ENCODE measurements at places on chromosomes 16 and 17. TPM values are rescaled to one million over a fixed set of nuclear protein-coding genes. Genes with fewer than 3 reads are reported as not detected.

Gene SPG7
- total RNA-seq = 333 TPM

Gene C17orf100
- total RNA-seq = not detected

- DNase-seq = no peak
- no peaks in the 10 kb centered on the region for H3K36me3 ChIP-seq
- no peak overlapping the region for H3K27ac ChIP-seq
- H3K4me3 ChIP-seq = no peak overlapping the region
- H3K27me3 ChIP-seq = no peaks in the 10 kb centered on the region
- no peaks in the 10 kb centered on the region for H3K4me1 ChIP-seq
These were observed 10.3 kb downstream of the ZFPM1 start for GRCh38 chr16:88463411-88463810.

DNA sequence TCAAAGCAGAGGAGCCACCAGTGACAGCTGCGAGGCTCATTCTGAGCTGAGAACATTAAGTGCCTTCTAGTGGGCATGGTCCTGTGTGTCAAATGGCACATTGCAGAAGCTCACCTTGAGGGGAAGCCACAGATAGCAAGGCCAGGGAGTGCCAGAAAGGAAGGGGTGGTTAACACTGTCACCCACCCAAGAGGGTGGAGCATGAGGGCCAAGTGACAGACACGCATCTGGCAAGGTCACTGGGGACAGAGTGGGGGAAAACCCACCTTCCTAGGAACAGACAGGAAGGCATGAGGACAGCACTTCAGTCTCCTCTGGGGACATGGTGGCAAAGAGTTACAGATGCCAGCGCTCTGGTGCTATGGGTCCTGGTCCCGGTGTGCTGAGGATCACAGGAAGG is 22.1 kb downstream of the NUBP1 start:
- H3K4me3 ChIP-seq = no peak overlapping the region
- H3K27ac ChIP-seq = no peak overlapping the region
- H3K4me1 ChIP-seq = no peaks in the 10 kb centered on the region
- H3K36me3 ChIP-seq = peaks cover 37% of the 10 kb centered on the region
- no peak for DNase-seq

DNA sequence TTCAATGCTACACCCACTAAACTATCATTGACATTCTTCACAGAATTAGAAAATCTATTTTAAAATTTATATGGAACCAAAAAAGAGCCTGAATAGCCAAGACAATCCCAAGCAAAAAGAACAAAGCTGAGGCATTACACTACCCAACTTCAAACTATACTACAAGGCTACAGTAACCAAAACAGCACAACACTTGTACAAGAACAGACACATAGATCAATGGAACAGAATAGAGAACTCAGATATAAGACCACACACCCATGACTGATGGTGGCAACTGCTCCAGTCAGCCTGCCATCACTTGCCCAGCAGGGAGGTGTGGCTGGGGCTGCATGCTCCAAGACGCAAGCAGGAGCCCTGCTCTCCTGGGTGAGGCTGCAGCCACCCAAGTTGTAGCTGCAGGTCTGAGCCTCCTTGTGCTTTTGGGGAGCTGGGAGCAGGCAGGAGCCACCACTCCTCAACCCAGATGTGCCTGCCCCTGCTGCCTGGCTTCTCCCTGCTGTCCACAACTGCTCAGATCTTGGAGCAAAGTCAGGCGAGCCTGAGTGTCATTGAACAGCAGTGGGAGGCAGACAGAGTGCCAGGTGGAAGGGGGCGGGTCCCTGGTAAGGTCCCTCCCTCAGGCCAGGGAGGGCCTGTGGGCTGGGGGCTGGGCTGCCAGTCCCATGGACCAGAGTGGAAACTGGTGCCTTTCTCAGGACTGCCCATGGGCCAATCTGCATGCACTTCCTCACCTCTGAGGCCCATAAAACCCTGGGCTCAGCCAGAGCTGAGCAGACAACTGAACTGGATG is 24.7 kb downstream of the SSH2 start:
- no peak overlapping the region for H3K27ac ChIP-seq
- no peaks in the 10 kb centered on the region for H3K27me3 ChIP-seq
- no peaks in the 10 kb centered on the region for H3K4me1 ChIP-seq
- H3K36me3 ChIP-seq = no peaks in the 10 kb centered on the region

- H3K27me3 ChIP-seq = no peaks in the 10 kb centered on the region
- no peak overlapping the region for H3K4me3 ChIP-seq
- H3K27ac ChIP-seq = no peak overlapping the region
- DNase-seq = no peak
These were observed 15.0 kb downstream of the QRICH2 start for GRCh38 chr17:76293106-76293505.

DNA sequence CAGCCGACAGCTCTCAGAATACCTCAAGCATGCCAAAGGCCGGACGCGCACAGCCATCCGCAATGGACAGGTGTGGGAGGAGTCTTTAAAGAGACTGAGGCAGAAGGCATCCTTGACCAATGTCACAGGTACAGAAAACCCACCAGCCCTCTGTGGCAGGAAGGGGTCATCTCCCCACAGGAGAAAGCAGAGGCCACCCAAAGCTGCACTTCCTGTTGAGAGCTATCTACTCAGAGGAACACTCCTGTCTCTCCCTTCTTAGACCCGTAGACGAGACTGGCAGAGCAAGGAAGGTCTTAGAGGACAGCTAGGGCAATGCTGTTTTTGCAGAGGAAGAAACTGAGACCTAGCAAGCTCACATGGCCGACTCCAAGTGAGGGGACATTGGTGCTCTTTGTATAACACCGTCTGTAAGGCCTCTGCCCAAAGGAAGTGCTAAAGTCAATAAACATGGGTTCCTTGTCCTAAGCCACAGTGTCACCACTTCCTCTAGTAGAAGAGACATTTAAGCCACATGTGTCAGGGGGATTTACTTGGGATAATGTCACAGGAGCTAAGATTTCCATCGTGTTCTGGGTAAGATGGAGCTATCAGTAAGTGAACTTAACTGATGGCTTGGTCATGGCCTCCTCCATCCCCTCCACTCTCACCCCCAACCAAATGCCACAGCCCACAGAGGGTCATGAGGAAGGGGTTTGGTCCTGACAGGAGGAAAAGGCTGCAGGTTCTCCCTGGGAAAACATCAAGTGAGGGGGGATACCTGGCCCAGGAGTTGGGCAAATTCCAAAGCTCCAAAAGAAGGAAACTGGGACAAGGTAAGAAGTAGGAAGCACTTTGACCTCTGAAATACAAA is 9.4 kb downstream of the LPO start:
- H3K27ac ChIP-seq = no peak overlapping the region
- no peaks in the 10 kb centered on the region for H3K36me3 ChIP-seq
- H3K4me1 ChIP-seq = peaks cover 12% of the 10 kb centered on the region
- no peaks in the 10 kb centered on the region for H3K27me3 ChIP-seq
